ENCODE measurements at places on chromosomes 11 and 22.

GRCh38 chr11:21430537-21430936 is 761.2 kb downstream of the NELL1 start:
- DNase-seq: no peak

DNA sequence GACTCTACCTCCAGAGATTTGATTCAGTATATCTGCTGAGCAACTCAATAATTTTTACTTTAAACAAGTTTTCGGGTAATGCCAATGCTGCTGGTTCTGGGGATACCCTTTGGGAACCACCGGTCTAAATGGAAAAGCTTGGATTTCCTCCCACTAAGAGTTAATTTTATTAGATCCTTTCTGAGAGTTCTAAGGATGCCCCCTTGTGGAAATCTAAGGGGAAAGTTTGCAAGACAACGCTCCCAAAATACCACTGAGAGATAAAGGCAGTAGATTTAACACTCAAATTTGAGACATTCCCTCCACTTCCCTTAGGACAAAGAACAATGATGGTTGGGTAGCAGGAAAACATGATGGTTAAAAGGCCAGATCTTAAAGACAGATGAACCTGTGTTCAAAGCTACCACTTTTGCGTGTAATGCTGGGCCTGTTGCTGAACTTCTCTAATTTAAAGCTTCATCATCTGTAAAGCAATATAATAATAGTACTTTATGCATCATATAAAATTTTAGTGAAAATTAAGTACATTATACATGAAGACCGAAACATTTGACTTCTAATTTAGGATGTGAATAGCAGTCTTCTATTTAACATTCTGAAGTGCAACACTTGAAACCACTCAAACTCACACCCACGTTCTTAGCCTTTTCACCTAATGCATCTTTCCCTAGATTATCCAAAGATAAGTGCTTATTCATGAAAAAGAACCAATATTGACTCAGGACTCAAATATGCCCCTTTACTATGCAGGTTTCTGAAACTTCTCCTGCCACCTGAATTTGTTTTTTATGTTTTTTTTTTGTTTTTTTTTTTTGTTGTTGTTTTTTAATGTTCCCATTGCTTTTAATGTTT is 110.1 kb upstream of the LUZP2 start:
- DNase-seq: peak; percentile 3

GRCh38 chr11:76209375-76209972 is 3.2 kb upstream of the WNT11 start:
- peak; percentile 74 for DNase-seq

GRCh38 chr11:119478711-119479285 is 55.8 kb upstream of the THY1 start:
- DNase-seq: no peak

Data from HuH-7 (cell line).